ENCODE measurements at places on chromosomes 16 and 17.

DNA sequence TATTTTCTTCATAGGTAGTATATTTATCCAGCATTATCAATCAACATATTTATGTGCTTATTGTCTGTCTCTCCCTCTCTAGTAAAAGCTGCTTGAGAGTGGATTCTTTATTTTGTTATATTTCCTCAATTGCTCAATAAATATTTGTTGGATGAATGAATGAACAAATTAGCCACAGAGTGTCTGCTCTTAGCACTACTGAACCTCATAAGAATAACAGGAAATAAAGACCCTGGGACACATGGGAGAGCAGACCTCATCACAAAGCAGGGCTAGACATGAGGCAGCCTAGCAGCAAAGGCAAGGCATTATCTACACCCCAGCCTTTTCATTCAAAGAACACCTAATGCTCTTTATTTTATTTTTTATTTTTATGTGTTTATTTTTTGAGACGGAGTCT lies 34.9 kb upstream of the TANC2 start:
- DNase-seq: no peak

GRCh38 chr17:39118674-39119419 lies 32.6 kb downstream of the PLXDC1 start:
- DNase-seq: no peak

- DNase-seq: no peak
Measured at GRCh38 chr16:12210925-12211869, 234.7 kb downstream of the SNX29 start.

GRCh38 chr16:19482291-19482690 lies 39.6 kb downstream of the GDE1 start:
- no peak for DNase-seq

- no peak for DNase-seq
Measured at GRCh38 chr17:740240-741017, 8.0 kb downstream of the TLCD3A start.

GRCh38 chr17:37447641-37448040 lies 41.0 kb downstream of the TADA2A start:
- DNase-seq: no peak

DNA sequence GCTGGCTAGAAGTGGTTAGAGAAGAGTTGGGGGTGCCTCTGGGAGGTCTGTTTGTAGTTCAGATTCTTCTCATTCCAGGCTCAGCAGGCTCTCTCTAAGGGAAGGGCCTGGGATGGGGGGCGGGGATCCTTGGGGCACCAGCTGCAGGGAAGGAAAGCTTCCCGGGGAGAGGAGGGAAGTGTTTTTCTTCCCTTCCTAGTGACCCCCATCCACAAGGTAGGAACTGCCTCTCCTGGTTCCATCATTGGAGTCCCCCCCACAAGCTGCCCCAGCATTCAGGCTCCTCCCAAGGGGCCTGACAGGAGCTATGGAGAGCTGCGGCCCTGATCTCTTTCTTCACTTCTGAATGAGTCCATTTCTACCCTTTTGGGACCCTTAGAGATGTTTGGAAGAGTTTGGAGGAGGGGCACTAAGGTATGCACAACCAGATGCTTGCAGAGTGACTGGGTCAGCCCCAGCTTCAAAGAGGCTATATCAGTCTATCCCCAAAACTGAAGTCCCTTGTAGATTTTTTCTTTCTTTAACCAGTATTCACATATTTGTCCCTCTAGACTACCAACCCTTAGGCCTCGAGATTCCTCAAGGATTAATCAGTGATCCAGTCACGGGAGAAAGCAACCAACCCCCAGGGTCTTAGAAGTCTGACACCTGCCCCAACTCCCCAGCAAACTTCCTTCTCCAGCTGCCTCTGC lies 13.9 kb upstream of the FZD2 start:
- DNase-seq: no peak

DNA sequence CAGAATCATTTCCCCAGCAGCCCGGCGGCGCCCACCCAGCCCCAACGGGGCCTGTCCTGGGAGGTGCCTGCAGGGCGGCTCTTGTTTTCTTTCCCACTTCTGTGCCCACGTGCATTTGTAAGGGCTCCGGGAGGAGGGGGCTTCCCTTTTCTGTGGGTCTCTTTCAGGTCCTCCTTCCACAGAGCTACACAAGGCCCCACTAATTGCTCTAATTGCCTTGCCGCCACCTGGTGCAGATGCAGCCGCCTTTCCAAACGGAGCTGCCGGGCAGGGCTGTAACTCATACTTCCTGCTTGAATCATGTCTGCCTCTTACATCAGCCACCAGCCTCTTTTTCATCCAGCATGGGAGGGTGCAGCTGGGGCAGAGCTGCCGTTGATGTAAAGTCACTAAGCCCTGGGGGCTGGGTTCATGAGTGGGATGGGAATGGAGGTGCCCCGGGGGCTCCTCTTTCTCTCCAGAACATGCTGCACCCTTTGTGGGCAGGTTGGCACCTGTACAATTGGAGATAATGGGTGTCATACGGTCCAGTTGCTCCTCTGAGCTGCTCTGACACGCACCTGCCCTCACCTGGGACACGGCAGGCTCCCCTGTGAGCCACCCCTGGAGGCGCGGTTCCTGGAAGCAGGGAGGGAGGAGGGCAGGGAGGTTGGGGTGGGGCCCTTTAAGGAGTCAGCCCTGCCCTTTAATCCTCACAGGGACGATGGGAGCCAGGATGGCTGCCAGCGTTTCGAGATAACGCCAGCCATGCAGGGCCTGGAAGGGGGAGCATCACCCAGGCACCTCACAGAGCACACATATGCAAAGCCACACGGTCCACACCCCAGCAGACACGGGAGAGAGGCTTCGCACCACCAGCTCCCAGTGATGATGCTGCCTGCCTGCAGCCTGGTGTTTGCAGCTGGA lies 41.1 kb upstream of the KLHDC4 start:
- DNase-seq: no peak

- DNase-seq: no peak
Measured at GRCh38 chr17:497241-498034, 144.8 kb upstream of the RPH3AL start.

GRCh38 chr17:16814439-16814838 lies 124.4 kb downstream of the CCDC144A start:
- DNase-seq: no peak

GRCh38 chr16:15055141-15056053 lies 477 bp downstream of the NTAN1 start:
- DNase-seq: peak; percentile 73

DNA sequence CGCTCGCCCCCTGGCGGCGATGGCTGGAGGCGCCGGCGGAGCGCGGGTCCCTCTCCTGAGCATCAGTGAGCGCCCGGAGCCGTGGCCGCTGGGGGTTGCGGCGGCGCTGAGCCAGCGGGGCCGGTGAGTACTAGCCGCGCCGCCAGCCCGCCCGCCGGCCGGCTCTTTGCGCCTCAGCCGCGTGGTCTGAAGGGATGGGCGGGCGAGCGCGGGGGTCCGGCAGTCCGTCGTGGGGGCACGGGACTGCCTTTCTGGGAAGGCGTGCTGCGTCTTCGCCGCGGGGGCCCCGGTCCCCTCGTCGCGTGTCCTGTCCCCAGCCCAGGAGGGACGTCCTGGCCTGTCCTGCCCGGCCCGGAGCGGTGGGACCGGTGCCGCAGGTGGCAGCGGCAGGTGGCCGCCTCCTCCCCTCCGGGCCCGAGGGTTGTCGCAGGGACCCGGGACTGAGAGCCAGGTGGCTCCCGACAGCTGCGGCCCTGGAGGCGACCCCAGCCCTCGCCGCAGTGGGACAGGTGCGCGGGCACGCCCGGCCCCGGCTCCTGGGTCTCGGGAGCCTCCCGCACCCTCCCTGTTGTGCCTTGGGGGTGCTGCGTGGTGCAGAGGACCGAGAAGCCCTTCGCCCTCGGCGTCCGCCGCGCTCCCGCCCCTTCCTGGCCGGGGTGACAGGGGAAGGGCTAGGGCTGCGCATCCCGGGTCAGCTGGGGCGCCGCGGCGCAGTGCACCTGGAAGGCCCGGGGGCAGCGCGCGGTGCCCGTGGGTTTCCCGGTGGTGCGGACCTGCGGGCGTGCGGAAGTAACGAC lies at the start of gene SPECC1:
Gene SPECC1 (plus strand): TSS at position 58 of the 797 bp plus-strand sequence. CDS start 87,293 bp downstream, outside the sequence.
- DNase-seq: peak; percentile 73

DNA sequence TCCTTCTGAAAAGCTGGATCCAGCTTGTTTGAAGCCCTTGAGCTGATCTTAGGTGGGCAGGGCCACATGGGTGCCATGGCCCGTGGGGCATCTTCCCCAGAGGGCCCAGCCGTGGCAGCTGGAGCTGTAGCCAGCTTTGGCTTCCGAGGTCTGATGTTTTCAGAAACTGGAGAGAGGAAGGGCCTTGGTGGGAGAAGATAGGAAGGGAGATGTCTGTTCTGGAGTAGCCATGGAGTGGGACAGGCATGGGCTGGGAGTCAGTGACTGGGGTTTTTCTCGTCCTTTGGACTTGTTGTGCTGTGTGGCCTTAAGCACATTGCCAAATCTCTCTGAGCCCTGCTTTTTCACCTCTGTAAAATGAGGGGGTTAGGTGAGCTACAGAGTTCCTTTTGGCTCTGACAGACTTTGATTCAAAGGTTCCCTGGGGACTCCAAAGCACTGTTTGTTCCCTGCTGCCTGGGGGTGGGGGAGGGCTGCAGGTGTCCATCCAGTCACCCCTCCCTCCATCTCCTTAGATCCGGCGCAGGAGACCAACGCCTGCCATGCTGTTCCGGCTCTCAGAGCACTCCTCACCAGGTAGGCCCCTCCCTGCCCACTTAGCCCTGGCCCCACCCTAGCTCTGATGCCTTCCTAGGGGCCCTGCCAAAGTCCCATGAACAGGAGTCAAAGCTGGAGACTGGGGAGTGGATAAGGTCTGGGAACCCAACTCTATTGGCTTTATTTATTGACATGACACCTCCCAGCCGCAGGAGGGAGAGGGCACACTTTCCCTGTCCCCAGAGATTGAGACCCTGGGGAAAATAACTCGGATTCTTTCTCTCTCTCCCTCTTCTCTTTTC lies 2.1 kb downstream of the PPP1R1B start:
- DNase-seq: no peak

DNA sequence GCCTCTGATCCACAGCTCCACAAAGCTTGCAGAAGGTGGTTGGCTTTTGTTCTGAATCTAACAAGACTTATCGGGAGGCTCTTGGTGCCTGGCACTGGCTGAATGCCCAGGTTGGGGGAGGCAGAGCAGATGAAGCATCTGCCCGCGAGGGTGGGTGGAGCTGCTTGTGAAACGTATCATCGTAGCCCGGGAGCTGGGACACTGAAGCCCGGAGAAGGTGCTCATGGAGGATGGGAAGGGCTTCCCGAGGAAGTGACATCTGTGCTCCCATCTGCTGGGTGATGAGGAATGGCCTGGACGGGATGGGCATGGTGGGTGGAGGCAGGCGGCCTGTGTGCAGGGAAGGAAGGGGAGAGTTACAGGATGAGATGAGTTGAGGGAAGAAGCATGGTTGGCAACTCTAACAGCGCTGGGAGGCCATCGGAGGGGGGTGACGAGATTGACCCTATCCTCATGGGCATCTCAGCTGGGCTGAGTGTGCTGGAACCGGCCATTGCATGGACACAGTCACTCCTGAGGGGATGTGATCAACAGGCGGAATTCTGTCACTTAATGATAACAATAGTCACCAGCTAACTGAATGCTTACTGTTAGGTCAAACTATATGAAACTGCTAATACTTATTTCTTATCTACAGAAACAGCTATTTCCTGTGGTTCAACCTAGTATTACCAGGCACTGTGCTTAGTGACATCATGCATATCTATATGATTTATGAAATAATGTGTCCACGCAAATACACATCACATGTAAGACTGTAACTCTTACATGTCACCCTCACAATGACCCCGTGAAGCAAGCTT lies 102.7 kb downstream of the ABCC6 start:
- no peak for DNase-seq

DNA sequence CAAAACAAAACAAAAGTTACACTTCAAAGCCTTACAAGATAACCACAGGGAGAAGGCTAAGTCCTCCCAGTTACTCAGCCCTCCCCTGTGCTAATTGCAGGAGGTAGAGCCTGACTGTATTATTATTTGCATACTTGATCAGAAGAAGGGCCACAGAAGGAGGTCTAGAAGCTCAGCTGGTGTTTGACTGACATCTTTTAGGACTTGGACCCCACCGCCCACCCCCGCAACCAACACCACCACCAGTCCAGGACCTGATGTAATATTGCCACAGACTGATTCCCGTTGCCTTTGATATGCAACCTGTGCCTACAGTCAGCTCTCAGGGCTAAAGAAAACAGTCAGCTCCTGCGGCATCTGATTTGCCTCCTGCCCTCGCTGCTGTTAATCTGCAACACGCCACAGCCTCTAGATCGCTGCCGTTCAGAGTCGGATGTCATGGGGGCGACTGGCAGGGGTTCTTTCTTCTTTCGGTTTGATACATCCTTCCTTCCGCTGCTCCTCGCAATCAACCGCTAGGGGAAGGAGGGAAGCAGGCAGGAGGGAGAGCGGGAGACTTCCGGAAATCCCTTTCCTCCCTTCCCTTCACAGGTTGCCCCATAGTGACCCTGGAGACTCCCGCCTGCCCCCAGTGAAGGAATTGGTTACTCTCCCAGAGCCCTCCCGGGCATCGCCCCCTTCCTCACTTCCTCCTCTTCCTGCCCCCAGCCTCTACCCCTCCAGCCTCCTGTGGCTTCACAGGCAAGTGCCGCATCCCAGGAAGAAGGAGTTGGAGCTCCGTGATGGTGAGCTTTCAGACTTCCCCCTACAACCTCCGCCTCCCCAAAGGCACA lies 90.5 kb upstream of the SOX9 start:
- DNase-seq: no peak

- DNase-seq: no peak
Measured at GRCh38 chr16:17227278-17227677, 243.5 kb downstream of the XYLT1 start.

DNA sequence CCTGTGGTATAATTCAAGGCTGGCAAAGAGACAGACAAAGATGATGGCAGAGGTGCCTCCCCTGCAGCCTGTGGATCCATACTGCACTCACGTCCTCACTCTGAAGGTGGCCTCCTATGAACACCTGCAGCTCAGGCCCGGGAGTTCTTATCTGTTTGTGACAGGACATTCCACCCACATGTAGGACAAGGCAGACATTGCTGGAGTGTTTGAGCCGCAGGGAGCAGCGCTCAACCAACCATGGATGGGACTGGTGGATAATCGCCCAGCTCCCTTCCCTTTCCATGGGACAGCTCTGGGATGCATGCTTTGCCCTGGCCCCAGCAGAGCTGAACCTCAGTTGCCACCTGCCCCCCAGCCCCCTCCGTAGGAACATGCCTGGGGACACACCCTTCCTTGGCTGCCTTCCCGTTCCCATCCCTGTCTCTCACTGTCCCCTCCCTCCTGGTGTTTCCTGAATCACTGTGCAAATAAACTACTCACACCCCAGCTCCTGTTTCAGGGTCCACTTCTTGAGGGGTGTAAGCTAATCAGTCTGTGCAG lies 22.2 kb downstream of the ITPRIPL2 start:
- no peak for DNase-seq
